ENCODE measurements at places on chromosomes 11 and 22.

GRCh38 chr11:41308286-41308685 is 151.2 kb downstream of the LRRC4C start:
- DNase-seq: no peak

DNA sequence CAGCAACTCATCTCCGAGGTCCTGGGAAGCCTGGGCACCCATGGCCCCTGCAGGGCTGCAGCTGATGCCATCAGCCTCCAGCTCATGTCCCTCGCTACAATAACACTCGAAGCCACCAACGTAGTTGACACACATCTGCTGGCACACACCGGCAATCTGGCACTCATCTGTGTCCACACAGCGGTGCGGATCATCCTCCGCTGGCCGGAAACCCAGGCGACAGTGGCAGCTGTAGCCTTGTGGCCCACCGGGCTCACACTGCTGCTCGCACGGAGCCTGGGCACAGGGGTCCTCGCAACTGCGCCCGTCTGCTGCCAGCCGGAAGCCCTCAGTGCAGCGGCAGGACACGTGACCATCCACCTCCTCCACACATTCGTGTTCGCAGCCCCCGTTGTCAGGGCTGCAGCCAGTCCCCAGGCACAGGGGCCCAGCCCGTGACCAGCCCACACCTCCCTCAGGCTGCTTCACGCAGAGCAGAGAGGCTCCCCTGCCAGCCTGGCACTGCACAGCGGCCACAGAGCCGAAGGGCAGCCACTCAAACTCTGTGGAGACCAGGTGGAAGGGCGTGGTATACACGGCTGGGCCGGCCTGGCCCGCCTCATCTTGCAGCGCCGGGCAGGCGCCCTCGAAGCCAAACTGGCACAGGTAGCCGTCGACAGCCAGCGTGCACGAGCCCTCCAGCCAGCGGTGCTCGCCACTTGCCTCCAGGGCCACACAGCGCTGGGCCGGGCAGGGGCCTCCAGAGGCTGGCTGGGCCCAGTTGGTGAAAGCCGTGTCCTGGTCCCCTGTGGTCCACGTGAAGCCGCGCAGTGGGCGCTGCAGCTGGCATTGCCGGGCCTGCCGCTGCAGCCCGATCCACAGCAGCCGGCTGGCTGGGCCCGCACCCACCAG is 678 bp downstream of the CD248 start:
- no peak for DNase-seq

DNA sequence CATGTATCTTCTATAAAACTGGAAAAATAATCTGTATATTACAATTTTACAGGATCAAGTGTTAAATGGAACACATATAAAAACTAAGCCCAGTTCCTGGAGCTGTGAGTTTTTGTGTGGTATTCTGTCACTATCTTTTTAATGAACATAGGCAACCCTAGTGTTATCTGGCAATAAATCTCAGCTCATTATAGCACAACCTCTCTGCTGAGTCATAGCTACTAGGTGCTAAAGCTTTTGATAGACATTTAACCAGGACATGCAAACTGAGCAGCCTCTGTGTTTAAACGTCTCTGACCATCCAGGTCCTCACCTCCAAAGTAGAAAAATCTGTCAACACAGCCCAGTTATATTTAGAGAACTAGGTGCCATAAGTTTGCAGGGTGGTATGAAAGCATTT is 91.0 kb upstream of the CARD18 start:
- DNase-seq: no peak

- DNase-seq: peak; percentile 87
These were observed 10.9 kb upstream of the DKK3 start for GRCh38 chr11:12019337-12019736.

GRCh38 chr11:103325686-103326069 is 216.5 kb downstream of the DYNC2H1 start:
- no peak for DNase-seq

DNA sequence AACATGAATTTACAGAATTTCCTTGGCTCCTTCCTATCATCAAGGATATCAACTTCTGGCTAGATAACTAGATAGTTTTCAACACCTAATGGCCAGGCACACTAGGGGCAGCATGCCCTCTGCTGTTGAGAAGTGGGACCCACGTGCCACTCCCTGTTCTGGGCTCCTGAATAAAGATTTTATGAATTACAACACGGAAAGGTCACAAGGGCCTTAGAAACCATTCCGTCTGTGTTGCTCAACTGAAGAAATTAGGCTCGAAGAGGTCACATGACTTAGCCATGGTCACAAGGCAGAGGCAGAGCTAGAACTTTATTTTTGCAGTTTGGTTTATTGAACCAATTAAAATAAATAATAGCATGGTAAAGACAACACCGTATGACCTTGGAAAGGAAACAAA is 36.0 kb downstream of the PRCP start:
- no peak for DNase-seq

- DNase-seq: no peak
These were observed 35.7 kb downstream of the DAGLA start for GRCh38 chr11:61715867-61716266.

- no peak for DNase-seq
These were observed 63.7 kb downstream of the PTPRJ start for GRCh38 chr11:48043991-48044512.

DNA sequence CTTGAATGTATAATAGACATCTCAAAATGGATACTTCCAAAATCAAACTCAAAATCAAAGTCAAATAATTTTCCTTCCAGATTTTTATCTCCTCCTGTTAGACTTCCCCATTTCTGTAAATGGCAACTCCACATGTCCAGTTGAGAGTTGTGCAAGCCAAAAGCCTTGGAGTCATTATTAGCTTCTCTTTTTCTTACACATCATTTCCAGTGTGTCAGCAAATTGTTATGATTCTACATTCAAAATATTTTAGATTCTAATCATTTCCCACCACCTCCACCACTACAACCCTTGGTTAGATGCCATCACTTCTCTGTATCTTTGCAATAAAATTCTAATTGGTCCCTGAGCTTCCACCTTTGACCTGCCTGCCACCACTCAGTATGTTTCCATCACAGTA is 155.7 kb downstream of the CNTN5 start:
- DNase-seq: no peak

DNA sequence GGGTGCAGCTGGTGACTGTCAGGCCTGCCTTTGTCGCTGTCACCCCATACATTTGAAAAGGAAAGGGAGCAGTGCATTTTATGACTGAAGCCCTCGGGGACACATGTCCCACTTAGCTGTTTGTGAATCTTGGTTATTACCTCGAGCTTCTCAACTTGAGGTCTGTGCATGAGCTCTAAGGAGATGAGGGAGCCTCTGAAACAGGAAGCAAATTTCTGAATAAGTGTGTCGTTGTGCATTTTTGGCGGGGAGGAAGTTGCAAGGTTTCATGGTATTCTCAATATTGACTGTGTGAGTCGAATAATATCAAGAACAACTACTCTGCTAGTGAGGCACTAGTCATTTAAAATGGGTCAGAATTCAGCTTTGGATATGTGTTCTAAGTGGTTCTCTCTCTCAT is 149.7 kb upstream of the PLET1 start:
- no peak for DNase-seq

DNA sequence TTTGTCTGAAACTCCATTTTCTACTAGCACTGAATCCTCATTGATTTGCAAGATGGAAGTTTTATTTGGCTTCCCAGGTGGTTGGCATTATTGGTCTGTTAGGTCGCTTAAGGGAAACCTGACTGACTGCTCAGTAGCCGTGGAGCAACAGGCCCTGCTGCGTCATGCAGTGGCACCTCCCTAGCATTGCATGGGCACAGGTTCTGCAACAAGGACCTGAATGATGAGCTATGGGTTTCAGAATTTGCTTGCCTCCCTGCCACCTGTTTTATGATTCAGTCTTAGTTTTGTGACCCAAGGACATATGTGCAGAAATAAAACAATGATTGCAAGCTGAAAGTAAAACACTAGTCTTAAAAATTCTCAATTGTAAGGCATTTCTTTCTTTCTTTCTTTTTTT is 128.5 kb downstream of the SLC1A2 start:
- DNase-seq: no peak

DNA sequence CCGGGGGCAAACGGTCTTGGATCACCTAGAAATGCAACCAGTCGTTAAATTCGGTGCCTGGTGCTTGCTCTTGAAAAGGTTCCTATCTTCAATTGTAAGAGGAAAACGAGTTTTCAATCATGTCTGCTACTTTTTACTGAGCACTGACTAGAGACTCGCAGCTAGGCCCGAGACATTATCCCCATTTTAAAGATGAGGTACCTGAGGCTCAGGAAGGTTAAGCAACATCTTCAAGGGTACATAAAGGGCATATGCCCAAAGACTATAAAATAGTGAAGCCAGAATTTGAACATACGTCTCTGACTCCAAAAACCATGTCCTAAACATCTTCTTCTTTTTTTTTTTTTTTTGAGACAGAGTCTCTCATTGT is 638 bp upstream of the PISD start:
- no peak for DNase-seq

- no peak for DNase-seq
These were observed 8.0 kb downstream of the IL10RA start for GRCh38 chr11:117993988-117994745.

GRCh38 chr11:107956543-107956942 is 28.3 kb downstream of the RAB39A start:
- DNase-seq: no peak

GRCh38 chr11:11458001-11458400 is 105.0 kb upstream of the CSNK2A3 start:
- no peak for DNase-seq

DNA sequence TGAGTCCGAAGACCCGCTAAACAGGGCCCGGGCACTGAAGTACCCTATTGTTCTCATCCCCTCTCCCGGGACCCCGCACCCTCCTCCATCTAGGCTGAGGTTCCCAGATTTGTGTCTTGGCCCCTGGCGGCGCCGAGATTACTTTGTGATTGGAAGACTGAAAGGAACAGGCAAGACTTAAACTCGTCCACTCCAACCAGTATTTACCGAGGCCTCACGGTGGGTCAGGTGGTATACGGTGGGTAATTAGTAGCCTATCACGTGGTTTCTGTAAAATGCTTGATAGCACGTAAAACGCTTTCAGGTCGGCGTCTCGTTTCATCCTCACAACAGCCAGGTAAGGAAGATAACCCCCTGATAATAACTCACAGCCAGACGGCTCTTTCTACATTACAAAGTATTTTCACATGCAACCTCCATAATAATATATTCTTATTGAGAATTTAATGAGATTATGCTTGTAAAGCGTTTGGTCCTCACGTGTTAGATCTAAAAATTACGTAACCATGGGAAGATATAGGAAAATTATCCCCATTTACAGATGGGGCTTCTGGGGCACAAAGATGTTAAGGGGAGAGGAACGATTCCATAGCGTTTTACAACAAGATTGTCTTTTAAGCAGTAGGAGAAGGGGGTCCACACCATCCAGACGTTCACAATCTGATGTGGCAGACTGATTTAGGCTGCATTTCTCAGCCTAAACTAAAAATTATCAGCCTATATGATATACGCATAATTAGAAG is 642 bp upstream of the PIK3C2A start:
- peak; percentile 87 for DNase-seq

DNA sequence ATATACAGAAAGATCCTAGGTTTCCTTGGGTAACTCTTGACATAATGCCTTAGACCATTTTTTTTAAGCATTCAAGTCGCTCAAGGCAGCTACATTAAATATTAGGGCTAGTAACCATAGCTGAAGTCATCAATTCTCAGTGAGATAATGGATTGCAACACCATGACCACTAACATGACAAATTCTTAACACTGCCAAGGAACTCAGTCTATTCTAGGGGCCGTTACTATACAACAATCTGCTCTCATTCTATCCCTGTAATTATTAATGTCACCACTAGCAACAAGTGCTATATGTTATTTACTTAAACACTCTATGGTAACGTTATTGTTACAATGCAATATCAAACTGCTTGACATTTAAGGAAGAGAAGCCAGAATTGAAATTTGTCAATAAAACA is 3.2 kb upstream of the STK33 start:
- no peak for DNase-seq

DNA sequence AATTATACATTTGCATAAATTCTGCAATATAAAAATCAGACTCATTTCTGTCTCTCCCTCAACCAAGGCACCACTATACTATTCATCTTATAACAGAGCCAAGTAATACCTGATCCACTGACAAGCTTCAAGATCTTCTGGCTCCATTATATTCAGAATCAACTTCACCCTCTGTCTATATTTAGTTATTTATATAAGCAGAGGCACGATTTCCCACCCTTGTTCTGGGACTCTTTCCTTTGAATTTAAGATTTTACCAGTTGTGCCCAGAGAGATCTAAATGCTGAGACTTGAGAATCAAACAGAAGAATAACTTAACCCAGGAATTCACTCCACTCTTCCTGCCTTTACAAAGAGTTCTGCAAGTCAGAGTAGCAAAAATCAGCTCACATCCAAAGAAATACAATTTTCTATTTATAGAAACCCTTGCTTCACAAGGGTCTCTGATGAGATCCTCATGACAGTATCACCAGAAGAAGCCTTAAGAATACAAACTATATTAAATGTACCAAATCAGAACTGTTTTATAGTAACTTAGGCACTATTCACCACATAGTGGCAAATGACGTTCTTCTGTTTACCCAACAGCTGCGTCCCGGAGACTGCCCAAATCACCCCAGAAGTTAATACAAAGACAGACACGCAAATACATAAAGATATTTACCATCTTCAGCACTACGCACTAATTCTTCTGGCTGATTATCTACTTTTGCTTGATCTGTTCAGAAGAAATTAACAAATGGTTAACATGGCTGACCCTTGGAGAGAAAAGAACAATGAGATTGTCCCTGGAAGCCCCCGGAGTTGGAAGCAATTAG is 32.3 kb upstream of the CCDC89 start:
- DNase-seq: no peak

DNA sequence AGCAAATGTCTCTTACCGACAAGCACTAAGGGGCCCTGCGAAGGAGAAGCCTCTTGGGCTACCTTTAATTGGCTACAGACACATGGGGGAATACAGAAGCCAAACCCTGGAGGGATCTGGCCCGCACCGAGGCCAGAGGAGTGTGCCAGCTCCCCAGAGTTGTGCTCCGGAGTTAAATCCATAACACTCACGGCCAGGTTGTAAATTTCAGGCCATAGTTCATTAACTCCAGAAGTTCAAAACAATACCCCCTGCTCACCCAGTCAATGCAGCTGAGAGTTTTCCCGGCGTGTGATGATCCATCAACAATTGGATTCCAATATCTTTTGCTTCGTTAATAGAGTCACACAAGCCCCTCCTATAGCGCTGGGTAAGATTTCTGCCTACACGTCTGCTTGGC is 371.5 kb downstream of the NXPE2 start:
- no peak for DNase-seq

DNA sequence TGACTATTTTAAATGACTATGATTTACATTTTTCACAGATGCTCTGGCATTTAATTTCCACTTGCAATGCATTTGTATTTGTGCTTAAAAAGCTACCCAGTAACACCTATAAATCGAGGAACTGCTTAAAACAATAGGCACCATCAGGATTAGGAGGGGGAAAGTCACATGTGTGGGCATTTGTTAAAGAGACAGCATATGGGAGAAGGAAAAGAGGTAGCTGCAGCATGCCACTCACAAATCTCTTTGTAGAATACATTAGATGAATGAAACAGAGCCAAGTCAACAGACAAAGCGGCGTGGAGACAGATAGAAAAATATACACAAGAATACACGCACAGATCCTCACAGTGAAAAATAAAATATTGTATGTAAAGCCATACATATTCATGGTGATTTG is 228.0 kb downstream of the CADM1 start:
- DNase-seq: no peak

Measured in dermis microvascular lymphatic vessel endothelial cell (primary cell).